ENCODE measurements at places on chromosomes 2 and 18.

- DNase-seq, result no peak
Observed at GRCh38 chr18:34283506-34283905, 58.8 kb upstream of the NOL4 start.

DNA sequence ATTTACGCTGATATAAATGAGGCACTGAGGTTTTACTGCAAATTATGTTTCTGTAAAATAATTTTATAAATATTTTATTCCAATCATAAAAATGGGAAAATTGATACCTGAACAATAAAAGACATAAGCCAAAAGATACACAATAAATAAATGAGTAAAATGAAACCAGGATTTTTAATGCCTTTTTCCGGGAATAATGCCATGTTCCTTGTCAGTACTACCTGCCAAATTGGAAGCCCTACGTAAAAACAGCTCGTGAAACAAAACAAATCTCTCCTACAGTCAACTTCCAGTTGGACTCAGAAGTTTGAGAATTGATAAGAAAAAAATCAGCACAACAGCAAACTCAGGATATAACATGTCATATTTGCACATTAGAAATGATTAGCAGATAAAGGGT is 18.0 kb downstream of the GALNT3 start:
- no peak for DNase-seq

- no peak for DNase-seq
Observed at GRCh38 chr2:14423145-14423906, 209.2 kb upstream of the LRATD1 start.

DNA sequence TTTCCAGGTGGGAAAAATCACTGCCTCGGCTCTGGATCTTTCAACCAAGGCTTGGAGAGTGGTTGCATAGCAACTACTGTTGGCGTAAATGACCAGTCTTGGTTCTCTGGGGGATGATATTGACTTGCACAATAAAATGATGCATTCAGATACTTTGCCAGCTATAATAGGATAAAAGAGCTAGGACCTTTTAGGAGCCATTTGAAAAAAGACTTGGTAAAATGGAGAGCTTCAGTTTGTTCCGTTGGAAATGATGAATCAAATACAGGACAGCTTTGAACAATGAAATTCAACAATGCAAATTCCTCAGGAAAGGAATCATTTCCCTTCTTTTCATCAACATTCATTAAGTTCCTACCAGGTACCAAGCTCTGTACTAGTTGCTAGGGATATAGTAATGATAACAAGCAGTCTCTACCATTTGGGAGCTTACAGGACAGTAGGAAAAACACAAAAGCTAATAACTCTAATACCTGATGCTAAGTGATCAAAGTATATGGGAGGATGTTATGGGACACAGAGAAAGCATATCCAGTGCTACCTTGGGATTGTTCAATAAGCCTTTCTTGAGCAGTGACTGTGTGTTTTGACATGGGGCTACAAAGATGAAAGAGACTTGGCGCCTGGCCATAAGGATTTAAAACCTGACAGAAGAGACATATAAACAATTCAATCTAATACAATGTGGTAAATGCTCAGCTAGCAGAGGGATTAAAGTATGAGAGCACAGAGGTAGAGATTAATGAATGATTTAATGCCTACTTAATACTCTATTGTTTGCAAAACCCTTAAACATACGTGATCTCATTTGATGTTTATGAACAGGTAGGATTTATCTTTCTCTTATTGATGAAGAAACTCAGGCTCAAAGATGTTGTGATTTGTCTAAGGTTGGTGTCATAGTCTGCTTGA is 110.7 kb downstream of the QPCT start:
- no peak for DNase-seq

- no peak for DNase-seq
Observed at GRCh38 chr2:50995610-50996009, 36.3 kb downstream of the NRXN1 start.

GRCh38 chr2:54899576-54900200 is 150.6 kb downstream of the RTN4 start:
- DNase-seq, result no peak

DNA sequence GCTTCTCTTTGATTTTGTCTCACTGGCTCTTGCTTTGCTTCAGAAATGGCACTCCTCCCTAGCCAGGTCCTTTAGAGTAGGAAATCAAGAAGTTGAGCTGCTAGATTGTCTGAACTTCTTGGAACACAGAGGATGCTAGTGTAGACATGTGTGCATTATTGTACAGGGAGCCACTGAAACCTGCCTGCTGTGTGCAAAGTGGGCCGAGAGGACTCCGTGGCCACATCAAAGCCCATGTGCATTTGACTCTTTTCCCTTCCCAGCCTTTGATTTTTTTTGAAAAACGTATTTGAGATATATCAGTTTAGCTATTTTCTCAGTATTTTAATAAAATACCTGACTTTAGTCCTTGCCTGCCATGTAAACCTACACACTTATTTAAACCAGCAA is 83.1 kb downstream of the TMEM247 start:
- DNase-seq, result no peak

- no peak for DNase-seq
Observed at GRCh38 chr2:127790694-127791529, 20.1 kb downstream of the WDR33 start.

DNA sequence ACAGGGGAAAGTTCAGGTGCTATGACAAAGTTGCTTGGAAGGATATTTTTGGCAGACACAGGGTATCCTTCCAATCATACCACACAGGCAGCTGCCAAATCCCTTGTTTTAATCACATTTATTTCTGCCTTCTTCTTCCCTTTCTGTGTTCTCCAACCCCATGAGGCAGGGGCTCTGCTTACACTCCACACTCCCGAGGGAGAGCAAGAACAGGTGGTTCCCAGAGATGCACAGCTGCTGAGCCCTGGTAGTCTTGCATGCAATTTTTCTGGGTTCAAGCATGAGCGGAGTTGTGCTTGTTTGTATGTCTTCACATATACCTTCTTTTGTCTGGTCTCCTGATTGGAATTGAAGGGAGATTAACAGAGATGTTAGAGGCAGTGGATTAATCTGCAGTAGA is 251.7 kb upstream of the ST6GAL2 start:
- DNase-seq, result no peak

Measured in left lobe of liver (tissue), 2 donors.